Upper lobe of right lung (tissue), 1 donor: ENCODE measurements at places on chromosomes 16 and 17. TPM values are rescaled to one million over a fixed set of nuclear protein-coding genes. Genes with fewer than 3 reads are reported as not detected.

GRCh38 chr17:81390873-81391255, 4.4 kb upstream of the BAHCC1 start:
- no peak for DNase-seq

GRCh38 chr17:49703557-49704277, 4.0 kb downstream of the SLC35B1 start:
- DNase-seq: no peak

DNA sequence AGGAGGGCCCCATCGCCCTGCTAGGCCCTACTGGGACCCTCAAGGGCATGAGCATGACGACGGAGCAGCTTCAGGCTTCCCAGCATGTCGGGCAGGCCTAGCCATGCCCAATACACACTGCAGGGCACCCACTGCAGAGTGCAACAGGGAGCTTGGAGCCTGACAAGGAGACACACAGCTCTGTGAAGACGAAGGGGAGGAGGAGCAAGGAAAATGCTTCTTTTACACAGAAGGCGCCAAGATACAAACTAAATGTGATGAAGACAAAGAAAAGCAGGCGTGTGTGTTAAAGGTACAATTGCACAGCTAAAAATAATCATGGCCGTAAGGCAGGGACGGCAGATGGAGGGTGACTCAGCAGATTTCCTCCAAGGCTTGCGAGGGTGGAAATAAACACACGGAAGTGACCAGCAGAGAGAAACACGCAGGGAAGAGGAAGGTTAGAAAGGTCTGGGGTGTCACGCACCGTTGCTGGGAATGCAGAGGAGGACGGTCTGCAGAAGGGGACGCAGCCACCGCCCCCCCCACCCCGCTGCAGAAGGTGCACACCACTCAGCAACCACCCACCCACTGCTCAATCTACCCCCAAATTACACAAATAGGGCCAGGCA, 108.5 kb downstream of the ZNF778 start:
- peak; percentile 64 for DNase-seq

GRCh38 chr17:31089471-31089870, 5.3 kb upstream of the NF1 start:
- DNase-seq: no peak

- DNase-seq: no peak
These were observed 38.1 kb upstream of the RHOT1 start for GRCh38 chr17:32104158-32104557.

DNA sequence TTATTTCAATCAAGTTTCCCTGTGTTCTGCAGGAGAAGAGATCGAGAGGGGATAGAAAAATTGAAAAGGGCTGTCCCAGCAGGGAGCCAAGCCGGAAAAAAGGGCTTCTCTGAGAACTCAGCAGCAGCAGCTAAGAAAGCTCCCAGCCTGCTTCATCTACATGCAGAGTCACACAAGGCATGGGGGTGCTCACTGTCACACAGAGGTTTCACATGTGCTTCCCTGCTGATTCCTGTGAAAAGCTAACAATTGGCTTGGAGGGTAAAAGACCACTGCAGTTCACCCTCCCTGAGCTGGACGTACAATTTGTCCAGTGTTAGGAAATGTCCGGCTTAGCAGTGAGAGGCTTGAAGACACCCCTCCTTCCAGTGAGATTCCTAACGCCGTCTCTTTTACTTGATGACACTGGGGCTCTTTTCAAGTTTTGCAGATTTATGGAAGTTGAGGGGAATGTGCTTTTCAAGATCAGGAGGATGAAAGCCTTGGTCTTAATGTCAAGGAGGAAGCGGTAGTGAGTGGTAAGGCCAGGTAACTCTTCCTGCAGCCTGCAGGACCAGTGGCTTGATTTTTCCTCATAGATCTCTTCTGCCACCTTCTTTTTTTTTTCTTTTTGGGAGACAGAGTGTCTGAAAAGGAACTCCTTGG, 85.6 kb downstream of the WNT3 start:
- no peak for DNase-seq

DNA sequence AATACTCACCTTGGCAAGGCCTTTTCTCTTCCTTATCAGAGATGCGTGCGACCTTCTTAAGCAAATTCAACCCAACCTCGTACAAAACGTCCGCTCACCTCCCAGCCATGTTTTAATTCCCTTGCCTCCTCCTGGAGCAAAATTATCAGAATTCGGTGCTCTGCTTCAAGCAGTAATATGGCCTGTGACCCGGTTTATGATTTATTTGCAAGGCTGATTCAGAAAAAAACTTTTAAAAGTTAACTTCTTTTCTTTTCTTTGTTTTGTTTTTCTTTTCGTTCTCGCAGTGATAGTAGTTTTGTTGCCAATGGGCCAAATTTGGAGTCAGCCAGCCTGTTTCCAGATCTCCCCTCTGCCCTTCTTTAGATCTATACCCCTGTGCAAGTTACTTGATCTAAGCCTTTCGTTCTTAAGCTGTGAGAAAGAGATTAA, at the start of gene PHLPP2:
PHLPP2 (minus strand) TSS at position 382 of the 432 bp plus-strand sequence. CDS start 9,906 bp downstream, outside the sequence.
- no peak for DNase-seq

GRCh38 chr16:1485847-1486496, 2.8 kb downstream of the PTX4 start:
- DNase-seq: peak; percentile 57

DNA sequence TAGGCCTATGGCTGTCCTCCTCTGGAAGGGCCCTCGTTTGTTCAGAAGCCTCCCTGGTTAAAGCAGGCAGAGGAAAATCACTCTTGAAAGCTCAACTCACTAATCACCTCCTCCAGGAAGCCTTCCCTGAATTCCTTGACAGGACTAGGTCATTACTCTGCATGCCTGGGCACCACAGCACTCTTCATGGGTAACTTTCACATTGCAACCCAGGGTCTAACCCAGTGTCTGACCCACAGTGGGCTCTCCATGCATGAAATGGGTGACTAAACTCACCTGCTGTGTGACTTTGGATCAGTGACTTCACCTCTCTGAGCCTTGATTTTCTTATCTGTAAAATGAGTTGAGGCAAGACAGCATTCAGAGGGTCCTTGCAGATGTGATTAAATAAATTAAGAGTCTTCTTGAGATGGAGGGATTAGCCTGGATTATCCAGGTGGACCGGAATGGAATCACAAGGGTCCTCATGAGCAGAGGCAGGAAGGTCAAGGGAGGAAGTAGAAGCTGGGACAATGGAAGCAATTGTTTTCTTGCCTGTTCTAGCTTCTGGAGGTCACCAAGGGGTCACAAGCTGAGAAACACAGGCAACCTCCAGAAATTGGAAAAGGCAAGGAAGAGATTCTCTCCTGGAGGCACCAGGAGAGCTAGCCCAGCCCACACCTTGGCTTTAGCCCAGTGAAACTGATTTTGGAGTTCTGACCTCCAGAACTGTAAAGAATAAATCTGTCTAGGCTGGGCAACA, 3.8 kb upstream of the RAI1 start:
- DNase-seq: no peak

- DNase-seq: no peak
These were observed 37.9 kb downstream of the SIAH1 start for GRCh38 chr16:48347191-48347865.

DNA sequence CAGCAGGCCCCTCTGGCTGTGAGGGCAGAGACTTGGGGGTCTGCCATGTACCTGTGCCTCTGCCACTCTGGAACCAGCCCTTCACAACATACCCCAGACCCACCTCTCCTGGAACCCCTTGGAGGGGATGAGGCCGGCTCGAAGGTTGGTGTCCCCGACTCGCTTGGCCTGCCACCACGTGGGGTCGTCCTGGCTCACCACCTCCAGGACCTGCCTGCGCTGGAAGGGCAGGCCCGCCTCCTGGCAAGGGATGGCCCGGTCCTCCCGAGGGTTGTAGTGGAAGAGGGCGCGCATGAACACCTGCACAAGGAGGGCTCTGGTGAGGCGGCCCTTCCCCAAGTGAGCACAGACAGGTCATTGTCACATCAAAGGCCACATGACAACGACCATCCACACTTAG, 12.2 kb downstream of the MPP3 start:
- DNase-seq: no peak

DNA sequence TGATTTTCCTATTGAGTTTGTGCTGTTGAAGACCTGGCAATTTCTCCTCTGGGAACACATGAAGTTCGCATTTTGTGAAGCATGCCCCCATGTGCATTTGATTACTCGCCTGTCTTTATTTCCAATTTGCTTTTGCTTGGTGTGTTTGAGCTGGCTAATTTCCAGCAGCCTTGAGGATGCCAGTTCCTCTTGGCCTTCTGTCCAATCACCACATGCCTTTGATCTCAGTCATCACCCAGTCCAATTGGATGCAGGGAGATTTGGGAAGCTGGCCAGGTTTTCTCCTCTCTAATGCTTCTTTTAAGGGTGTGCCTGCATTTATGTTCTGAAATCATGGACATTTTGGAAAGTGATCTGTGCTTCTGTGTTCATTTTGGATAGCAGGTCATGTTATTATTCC, 3.8 kb upstream of the TMEM100 start:
- no peak for DNase-seq

DNA sequence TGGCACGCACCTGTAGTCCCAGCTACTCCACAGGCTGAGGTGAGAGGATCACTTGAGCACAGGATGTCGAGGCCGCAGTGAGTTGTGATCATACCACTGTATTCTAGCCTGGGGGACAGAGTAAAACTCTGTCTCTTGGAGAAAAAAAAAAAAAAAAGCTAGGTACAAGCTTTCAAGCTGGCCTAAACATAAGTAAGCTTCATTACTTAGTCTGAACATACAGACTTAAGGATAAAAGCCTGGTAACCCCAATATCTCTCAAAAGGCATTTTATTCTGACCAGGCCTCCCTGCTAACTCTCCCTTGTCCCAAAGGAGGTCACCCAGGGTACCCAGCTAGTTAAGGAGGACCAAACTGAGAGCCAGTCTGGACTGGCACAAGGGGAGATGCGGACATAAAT, 46.2 kb downstream of the TOM1L2 start:
- DNase-seq: no peak

DNA sequence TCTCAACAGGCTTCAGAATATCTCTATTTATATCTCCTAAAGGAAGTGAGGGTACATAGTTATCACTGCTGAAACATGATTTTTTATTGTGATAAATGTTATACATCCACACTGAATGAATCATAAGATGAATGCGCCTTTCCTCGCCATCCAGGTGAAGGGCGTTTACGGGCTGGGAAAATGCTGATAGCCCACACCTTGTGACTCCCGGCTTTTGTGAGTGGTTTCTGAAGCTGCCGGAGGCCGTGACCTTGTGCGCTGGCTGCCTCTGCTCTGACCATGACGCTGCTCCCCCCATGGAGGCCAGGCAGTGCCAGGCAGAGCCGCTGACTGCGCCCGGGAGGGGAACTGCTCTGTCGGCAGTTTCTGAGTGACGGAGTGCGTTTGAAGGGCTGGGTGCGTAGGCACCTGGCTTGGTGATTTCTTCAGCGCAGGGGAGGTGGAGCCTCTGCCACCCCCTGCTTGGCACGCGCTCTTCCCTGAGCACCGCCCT, 97.2 kb downstream of the RAP1GAP2 start:
- no peak for DNase-seq

DNA sequence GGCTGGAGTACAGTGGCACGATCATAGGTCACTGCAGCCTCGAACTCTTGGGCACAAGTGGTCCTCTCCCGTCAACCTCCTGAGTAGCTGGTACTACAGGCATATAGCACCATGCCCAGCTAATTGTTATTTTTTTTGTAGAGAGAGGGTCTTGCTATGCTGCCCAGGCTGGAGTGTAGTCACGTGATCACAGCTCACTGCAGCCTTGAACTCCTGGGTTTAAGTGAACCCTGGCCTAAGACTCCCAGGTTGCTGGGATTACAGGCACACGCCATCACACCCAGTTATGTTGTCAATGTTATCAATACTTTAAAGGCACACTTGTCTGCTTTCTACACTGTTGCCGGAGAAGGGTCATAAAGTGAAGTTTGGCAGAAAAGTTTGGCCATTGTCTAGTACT, 22.0 kb upstream of the LASP1NB start:
- DNase-seq: no peak

GRCh38 chr17:42797067-42798007, 1.2 kb downstream of the COA3 start:
- DNase-seq: no peak

DNA sequence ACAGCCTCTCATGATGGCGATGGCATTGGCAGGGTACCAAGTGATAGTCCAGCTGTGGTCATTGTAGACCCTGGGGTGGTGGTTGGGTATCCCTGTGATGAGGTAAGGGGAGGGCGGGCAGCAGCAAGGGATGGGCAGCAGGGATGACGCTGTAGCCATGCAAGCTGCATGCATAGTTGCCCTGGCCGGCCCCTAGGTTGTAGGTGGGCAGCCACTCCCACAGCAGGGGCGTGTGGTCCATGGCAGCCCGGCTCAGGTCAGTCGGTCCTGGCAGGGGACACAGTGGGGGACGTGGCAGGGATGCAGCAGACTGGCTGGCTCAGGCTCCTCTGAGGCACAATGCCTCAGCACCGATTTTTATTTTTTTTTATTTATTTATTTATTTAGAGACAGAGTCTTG, 8.7 kb downstream of the DRC3 start:
- DNase-seq: peak; percentile 51

GRCh38 chr16:55370762-55371482, 46.9 kb downstream of the IRX6 start:
- DNase-seq: peak; percentile 80

DNA sequence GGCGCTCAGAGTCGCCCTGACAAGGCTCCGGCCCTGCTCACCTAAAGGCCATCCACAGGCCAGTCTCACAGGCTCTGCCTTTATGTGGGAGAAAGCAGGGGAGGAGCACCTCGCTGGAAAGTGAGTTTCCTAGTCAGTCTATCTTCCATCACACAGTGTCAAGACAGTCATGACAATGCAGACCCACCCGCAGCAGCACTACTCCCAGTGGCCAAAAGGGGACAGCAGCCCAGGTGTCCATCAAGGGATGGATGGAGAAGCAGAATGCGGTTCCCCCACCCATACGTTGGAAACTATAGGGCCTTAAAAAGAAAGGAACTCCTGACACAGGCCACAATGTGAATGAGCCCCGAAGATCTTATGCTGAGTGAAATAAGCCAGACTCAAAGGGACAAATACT, 226.8 kb downstream of the ENGASE start:
- DNase-seq: no peak

DNA sequence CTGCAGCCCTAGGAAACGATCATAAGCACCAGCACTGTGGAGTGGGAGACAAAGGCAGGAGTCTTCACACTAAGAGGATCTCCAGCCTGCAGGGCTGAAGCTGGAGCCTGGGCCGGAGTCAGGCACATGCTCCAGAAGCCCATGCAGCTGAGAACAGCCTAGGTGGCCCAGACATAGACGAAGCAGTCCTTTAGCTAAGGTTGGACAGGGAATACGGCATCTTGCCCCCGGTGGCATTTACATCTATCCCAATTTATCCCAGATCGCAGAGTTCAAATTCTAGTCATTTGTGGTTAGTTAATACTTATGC, 13.9 kb downstream of the TSPOAP1 start:
- DNase-seq: no peak

- DNase-seq: no peak
These were observed 370.2 kb upstream of the MAF start for GRCh38 chr16:79970551-79971236.

DYNLRB2 gene
- not detected for total RNA-seq

ODAD4 gene
- 1.0 TPM for total RNA-seq

KCNG4 gene
- total RNA-seq: not detected

ITGAD gene
- total RNA-seq: 0.20 TPM

DPEP3 gene
- not detected for total RNA-seq

MYO15B gene
- total RNA-seq: 193 TPM

STX8 gene
- 52.5 TPM for total RNA-seq

LAT gene
- 13.4 TPM for total RNA-seq

RTN4RL1 gene
- total RNA-seq: 4.3 TPM

CNGB1 gene
- not detected for total RNA-seq

PIMREG gene
- total RNA-seq: 0.26 TPM

RUNDC3A gene
- 0.32 TPM for total RNA-seq

KRTAP4-4 gene
- total RNA-seq: not detected

HS3ST3A1 gene
- 0.93 TPM for total RNA-seq

FOXN1 gene
- 0.35 TPM for total RNA-seq

LPO gene
- total RNA-seq: not detected
